Stimulated activated CD4-positive, alpha-beta T cell treated with anti-CD3 and anti-CD28 coated beads, Interleukin-4, amount 100 ng/mL, for 4 hours (primary cell): ENCODE measurements at places on chromosomes 11 and 22.

DNA sequence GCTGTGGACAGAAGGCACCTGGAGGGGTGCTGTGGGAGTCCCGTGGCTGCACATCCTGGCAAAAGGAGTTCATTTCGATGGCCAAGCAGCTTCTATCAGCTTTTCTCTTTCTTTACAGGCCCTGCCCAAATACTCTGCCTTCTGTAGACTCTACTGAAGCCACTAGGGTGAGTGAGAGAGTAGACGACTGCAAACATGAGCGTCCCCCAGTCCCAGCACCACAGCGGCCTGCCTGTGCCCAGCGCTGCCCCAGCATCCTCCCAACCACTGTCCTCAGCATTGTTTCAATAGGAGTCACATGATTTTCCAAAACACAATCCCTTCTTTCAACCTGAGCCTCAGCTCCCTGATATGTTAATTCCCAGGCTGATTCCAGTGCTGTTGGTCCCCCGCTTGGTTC is 110.0 kb downstream of the KIRREL3 start:
- no peak for DNase-seq

- DNase-seq = no peak
These were observed 339 bp upstream of the TRIM21 start for GRCh38 chr11:4393858-4394223.

- no peak for DNase-seq
These were observed 20.7 kb upstream of the IZUMO1R start for GRCh38 chr11:94283678-94284077.

DNA sequence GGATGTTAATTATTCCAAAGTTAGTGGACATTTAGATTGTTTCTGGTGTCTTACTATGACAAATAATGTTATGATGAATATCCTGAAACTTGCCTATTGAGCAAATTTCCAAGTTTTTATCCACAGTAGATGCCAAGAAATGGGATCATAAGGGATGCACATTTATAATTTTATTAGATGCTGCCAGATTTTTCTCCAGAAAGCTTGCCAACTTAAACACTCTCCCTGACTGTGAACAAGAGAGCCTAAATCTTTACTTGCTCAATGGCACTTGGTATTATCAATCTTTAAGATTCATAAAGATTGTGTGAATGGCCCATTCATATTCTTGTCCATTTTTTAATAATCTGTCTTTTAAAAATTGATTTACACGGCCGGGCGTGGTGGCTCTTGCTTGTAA is 82.4 kb downstream of the SPON1 start:
- DNase-seq = no peak
